Hair follicle dermal papilla cell (primary cell): ENCODE measurements at places on chromosomes 7 and 10. TPM values are rescaled to one million over a fixed set of nuclear protein-coding genes. Genes with fewer than 3 reads are reported as not detected.

The ZPBP gene
- total RNA-seq: not detected in 2 replicates

The UBE2D1 gene
- total RNA-seq: 17.8 and 19.1 TPM in 2 replicates

The UCN3 gene
- not detected in 2 replicates for total RNA-seq

The LIPK gene
- not detected in 2 replicates for total RNA-seq

The AQP1 gene
- 36.2 and 47.4 TPM in 2 replicates for total RNA-seq

The PRF1 gene
- total RNA-seq: not detected in 2 replicates

The ACSM6 gene
- not detected in 2 replicates for total RNA-seq

The LOXL4 gene
- total RNA-seq: 93.3 and 135 TPM in 2 replicates
